ENCODE measurements at places on chromosomes 1 and 21.

DNA sequence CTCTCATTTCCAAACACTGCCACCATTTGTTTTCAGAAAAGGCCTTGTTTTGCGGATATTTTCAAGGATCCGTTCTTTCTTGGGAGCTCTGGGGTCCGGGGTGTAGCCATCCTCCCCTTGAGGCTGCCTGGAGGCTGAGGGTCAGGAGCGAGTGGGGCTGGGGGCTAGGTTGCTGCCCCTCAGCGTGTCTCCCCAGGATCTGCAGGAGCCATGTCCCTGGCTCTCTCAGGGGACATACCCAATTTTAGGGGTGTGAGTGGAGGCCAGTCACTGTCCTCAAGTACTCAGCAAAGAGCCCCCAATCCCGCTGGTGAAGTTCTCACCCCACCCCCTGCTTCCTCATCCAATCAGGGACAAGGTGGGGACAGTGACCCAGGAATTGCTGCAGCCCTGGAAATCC is 15.0 kb upstream of the PRDM16 start:
- no peak for DNase-seq

DNA sequence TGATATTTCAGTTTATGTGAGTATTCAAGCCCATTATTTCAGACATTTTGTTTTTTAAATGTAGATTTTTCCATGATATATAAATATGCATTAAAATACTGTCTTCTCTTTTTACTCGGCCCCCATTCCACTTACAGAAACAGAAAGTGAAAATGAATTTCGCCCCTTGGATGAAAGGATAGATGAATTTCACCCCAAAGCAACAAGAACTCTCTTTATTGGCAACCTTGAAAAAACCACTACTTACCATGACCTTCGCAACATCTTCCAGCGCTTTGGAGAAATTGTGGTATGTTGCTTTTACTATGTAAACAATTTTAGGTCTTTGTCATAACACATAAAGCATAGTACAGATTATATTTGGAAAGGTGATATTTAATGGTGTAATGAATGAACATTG is 59.9 kb downstream of the ZBTB17 start:
- no peak for DNase-seq

- no peak for DNase-seq
Measured at GRCh38 chr1:13766592-13767564, 66.9 kb downstream of the PRDM2 start.

DNA sequence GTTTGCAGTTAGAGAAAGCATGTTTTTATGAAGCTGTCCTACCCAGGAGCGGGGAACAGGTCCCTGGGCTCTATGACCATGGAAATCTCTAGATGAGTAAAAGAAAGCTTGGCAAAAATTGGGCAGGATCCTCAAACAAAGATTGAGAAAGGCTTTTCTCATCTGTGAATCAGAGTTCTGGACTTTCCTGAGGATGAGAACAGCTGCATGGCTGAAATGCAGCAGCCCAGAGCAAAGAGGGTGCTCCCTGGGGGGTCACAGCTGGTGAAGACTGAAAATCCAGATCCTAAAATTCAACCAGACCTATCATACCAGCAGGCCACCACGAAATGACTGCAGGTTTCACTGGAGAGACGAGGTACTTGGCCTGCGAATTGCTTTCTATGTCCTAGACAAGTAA is 65.7 kb upstream of the APP start:
- no peak for DNase-seq

DNA sequence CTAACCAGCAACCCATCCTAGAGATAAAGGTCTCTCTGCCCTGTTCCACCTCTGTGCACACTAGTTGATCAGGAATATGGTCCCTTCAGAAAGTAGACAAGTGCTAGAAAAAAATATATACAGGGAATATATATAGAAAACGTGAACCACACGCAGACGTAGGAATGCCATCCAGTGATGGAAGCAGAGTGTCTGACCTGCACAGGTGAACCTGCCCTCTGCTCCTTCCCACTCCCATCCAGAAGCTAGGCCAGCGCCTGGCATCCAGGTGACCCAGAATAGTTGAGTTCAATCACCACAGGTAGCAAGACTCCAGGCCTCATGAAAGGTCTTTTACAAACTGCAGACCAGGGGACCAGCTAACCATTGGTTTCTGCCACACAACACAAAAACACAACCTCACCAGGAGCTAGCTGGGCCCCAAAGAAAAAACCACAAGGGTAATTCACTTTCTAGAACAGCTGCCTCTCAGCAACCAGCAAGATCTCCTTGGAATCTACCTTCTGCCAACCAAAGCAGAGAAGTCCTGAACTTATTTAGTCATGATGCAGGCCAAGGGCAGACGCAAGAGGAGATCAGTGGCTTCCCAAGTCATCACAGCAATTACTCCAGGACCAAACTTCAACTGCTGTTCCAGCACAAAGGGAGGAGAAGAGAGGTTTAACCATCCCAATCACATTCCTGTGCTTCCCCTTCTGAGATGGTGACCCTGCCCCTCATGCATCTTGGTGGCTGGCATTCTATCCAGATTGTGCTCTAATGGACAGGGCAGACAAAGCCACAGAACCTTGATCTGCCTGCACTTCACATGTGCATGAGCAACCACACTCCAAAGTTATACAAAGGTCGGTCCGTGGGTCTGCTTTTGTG is 53.0 kb downstream of the GPR161 start:
- no peak for DNase-seq

GRCh38 chr1:58204284-58204683 is 342.2 kb downstream of the OMA1 start:
- DNase-seq = no peak

DNA sequence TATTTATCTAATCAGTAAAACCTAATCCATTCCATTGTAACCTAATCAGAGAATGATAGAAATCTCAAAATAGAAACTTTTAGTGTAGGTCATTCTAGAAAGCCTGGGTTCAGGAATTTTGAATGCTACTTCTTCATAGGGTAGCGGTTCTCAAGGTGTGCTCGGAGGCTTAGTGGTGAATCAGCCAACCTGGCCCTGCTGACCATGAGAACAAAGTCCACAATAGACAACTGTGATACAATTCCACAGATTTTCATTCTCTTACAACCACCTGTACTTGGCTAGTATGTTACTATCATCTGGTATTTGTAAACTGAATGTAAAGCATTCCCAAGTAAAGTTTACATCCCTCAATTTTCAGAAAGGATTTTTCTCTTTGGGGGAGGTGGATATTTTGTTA is 7.5 kb upstream of the PUM1 start:
- no peak for DNase-seq

DNA sequence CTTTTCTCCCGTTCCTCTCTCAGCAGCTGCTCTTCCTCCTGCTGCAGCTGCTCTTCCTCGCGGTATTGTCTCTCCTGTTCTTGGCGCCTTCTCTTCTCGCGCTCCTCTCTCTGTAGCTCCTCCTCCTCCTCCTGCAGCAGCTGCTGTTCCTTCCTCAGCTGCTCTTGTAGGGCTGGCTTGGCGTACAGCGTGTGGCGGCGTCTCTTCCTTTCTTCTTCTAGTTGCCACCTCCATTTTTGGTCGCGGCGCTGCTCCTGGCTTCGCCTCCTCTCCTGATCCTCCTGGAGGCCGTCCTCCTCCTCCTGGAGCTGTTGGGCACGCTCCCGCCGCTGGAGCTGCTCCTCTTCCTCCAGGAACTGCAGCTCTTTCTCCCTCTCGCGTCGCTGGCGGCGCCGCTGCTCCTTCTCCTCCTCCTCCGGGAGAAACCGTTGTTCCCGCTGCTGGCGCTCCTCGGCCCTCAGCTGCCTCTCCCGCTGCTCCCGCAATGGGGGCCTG is 4.8 kb downstream of the TCHH start:
- DNase-seq = no peak

DNA sequence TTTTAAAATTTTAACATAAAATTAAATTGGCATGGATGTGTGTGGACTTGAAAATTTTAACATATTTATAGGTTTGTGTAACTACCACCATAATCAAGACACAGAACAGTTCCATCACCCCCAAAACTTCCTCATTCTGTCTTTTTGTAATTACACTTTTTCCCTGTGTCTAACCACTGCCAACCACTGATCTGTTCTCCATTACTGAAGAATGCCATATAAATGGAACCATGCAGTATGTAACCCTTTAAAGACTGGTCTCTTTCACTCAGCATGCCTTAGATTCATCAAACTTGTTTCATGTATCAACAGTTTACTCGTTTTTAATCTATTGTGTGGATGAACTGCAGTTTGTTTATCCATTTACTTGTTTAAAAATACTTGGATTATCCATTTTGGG is 13.0 kb upstream of the AHCYL1 start:
- no peak for DNase-seq

- peak; percentile 77 for DNase-seq
Measured at GRCh38 chr1:14945132-14946010, 208.2 kb upstream of the TMEM51 start.

DNA sequence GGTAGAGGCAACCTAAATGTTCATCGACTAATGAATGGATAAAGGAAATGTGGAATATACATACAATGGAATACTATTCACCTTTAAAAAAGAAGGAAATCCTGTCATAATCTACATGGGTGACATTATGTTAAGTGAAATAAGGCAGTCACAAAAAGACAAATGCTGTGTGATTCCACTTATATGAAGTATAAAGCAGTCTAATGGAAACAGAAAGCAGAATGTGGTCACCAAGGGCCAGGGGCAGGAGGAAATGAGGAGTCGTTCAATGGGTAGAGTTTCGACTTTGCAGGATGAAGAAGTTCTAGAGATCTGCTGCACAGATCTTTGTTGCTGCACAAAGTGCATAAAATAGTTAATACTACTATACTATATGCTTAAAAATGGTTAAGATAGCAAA is 7.8 kb downstream of the DIPK1A start:
- DNase-seq = no peak

- DNase-seq = no peak
Measured at GRCh38 chr1:233496993-233497392, 116.9 kb upstream of the KCNK1 start.

DNA sequence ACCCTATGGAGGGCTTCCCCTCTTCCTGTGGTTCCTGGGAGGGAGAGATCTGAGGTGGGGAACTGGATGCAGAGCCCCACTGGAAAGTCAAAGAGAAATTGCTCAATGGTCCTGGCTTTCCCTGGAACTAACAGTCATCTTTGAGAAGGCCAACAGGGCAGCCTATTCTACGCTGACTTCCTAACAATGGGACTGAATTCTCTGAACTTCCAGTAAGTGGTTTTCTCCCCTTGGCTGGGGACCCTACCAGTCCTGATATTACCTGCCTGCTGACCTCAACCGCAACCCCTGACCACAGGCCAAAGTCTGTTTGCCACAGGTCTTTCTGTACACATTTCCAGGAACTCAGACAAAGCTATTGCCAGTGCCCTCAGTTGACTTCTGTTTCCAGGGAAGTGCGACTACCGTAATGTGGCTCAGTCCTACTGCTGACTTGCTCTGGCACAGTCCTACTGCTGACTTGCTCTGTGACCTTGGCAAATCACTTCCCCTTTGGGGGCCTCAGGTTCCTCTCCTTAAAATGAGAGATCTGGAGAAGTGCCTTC is 55.3 kb downstream of the C8B start:
- DNase-seq = no peak

DNA sequence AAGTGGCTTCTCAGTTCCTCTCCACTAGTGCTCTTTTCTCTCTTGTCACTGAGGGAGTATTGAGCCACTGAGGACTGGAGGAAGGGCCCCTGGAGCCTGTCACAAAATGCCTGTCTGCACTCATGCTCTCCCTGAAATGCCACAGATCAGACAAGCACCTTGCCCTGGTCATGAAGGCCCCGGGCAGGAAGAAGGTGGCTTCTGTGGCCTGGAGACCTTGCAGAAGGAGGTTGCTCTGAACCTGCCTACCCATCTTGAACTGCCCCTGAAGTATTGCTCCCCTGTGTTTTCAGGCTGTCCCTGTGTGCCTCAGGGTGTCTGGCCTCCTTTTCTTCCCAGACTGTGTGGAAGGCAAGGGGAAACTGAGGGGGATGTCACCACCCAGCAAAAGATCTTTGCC is 3.1 kb downstream of the PKP1 start:
- DNase-seq = no peak

DNA sequence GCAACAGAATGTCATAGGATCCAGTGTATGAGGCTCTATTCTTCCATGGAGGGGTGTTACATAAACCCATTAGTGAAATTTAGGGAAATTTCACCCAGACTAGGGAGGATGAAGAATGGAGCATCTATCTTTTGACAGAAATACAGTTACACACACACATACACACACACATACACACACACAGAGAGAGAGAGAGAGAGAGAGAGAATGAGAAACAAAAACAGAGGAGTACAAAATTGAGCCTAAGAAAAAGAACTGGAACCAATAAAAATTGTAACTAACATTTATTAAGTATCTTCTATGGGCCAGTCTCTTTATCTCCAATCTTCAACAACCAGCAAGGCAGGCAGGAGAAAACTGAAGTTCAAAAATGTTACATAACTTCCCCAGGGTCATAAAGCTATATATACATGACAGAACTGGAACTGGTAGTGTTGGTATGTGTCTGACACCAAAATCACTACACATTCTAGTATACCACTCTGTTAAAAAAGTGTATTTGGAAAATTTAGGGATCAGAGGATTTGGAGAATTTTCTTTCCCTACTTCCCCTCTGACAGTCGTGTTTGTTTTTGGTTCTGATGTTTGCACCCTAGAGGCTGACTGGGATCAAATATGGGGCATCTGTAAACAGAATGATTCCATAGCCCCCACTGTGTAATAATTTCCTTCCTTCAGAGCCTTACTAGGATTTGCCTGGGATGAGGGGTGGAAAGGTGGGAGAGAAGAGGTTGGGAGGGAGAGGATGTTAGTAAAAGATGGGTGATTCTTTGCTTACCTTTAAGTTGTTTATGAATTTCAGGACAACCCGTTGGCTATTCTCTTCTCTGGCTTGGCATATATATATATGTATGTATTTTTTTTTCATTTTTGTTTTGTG is 1.0 kb upstream of the ZFYVE9 start:
- peak; percentile 8 for DNase-seq
